ENCODE measurements at places on chromosomes 12 and 14.

GRCh38 chr12:64618953-64619590 lies 8.8 kb downstream of the RASSF3 start:
- no peak for DNase-seq

DNA sequence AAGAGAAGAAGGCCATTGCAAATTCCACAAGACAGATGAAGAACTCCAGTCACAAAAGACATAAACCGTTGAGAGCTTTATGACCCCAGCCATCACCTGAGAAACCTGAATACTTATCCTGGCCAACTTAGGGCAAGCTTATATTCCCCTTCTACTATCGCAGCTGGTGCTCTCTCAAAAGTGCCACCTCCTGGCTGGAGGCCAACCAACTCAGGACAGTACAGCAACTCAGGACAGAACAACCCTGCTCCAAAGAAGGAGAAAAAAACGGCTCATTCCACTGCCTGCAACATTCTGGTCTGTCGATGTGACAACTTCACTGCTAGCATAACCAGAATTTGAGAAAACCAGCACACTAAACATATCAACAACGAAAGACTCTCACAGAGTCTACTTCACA lies 9.7 kb upstream of the KRT6B start:
- no peak for DNase-seq

DNA sequence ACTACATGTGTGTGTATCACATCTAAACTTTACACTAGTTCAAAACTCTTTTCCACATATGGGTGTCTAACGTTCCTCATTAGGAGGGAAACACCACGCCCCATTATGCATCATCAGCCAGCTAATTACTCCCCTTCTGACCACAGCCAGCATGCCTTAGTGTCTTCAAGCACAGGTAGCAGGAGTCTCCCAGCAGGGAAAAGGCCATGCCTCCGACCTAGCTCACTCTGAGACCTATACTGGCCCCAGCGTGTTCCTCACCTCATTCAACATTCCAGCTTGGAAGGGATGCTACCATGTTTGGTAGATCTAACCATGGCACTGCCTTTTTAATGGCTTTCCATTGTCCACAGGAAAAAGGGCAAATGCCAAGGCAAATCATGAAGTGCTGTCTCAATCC lies 66.1 kb upstream of the PRB2 start:
- no peak for DNase-seq

DNA sequence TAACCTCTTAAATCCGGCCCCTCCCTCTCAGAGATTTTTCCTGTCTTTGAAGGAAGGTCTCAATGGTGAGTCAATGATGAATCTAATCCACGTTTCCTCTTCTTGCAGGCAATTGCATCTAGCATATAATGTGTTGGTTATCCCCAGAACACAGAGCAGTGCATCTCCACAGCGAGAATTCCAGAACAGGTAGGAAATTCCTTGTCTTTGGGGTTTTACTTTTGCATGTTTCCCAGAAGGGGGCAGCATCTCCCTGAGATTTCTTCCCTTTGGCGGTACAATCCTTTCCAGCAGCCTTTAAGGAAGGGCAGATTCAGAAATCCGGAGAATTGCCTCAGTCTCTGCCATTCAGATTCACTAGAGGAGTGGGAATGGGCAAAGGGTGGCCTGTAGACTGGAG lies 128.0 kb downstream of the KCNA5 start:
- DNase-seq: peak; percentile 2

DNA sequence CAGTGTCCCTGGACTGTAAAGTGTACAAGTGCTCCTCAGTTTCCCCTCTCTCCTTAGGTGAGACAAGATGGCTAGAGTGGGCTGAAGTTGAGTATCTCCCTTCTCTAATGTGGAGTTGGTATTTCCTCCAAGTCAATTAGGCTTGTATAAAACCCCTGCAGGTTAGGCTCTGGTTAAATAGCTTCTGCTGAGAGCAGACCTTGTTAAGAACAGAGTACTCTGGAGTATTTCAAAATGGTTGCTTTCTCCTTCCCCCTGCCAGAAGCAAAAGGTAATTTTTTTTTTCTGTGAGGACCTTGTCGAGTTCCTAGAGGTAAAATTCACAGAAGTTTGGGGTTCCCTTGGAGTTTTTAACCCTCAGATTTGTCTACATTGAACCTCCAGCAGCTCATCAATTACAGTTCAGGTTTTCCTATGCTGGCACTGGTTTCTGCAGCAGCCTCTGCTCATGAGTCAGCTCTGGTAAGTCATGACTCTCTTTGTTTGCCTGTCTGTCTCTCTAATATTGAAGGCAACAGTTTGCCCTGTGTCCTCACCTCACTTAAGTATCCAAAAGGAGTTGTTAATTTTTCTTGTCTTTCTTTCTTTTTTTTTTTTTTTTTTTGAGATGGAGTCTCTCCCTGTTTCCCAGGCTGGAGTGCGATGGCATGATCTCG lies 27.8 kb upstream of the GLIPR1 start:
- no peak for DNase-seq

DNA sequence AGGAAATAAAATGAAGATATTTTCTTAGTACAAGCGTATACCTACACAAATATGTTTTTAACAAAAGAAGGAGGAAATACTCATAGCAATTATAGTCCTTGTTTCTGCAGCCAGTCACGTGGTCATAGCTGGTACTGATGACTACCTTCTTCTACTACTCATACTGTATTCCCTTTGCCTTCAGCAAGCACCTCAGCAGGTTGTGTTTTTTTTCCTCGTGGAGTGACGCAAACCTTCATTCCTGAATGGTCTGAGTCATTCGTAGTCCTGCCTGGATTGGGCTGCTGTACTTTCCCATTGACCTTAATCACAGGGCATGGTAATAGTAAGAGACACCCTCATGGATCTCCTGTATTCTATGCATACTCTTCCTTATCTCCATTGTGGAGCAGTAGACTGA lies 25.7 kb upstream of the SLC16A7 start:
- no peak for DNase-seq

DNA sequence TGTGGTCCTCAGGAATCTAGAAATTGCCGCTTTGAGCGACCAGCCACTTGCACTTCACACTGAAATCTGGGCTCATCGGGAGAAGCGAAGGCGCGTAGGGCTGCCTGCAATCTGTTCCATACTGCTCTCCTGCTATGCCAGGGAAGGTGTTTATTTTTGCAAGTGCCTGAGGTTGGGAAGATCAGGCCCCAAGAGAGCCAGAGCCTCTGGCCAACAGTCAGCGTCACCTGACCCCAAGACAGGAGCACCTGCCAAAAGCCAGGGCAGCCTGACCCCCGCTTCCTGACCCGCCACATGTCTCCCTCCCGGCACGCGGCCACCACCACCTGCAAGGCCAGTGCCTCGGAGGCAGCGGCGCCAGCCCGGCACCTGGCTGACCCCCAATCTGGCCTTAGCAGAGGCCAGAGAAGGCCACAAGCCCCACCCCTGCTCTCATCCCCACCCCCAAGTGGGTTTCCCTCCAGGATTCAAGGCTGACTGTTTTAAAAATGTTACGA lies 94.4 kb downstream of the CHGA start:
- no peak for DNase-seq

- peak; percentile 9 for DNase-seq
These were observed 42.6 kb upstream of the MED13L start for GRCh38 chr12:116319898-116320621.

DNA sequence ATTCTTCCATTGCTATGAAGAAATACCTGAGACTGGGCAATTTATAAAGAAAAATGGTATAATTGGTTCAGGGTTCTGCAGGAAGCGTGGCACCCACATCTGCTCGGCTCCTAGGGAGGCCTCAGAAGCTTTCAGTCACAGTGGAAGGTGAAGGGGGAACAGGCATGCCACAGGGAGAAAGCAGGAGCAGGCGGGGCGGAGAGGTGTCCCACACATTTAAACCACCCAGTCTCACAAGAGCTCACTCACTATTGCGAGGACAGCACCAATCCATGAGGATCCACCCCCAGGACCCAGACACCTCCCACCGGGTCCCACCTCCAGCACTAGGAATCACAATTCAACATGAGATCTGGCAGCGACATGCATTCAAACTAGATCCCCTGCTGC lies 56.0 kb upstream of the C14orf180 start:
- DNase-seq: no peak

DNA sequence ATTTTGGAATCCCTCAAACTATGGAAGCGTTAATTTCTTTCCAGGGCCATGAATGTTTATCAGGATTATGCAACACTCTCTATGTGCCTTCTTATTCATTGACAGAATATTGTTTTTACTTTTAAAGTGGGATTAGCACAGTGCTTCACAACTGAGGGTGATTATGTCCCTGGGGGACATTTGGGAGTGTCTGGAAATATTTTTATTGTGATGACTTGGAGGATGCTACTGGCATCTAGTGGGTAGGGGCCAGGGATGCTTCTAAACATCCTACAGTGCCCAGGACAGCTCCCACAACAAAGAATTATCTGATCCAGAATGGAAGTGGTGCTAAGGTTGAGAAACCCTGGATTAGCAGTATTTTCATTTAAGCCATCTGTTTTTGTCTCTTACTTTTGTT lies 338.5 kb upstream of the SOX5 start:
- DNase-seq: no peak
